Stimulated activated CD8-positive, alpha-beta memory T cell treated with anti-CD3 and anti-CD28 coated beads, Interleukin-12 subunit alpha, Interleukin-12 subunit beta, amount 100 ng/mL, for 4 hours (primary cell): ENCODE measurements at places on chromosomes 12 and 14.

DNA sequence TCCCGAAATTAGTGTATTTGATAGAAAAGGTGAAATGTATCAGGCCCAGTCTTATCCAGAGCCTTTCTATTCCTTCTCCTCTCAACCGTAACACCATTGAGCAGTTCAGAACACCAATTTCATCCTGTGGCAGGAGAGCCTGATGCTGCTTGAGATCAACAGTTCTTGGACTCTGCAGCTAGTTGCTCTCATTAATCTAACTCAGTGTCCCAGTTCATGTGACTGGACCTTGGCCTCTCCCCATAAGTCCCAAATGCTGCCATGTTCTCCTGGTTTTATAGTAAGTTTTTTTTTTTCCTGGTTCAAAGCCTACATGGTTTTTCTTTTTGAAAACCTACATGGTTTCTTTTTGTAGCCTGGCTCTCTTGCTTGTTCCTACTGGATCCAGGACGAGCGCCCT lies 293.9 kb downstream of the ITPR2 start:
- DNase-seq, result no peak

GRCh38 chr14:91019673-91020072 lies 40.8 kb downstream of the RPS6KA5 start:
- DNase-seq, result no peak

- no peak for DNase-seq
Measured at GRCh38 chr12:12039897-12040296, 30.8 kb upstream of the BCL2L14 start.

GRCh38 chr12:121812320-121812871 lies 8.6 kb downstream of the SETD1B start:
- no peak for DNase-seq

GRCh38 chr14:22338917-22339715 lies 249.9 kb downstream of the DAD1 start:
- no peak for DNase-seq

- no peak for DNase-seq
Measured at GRCh38 chr14:98280436-98280835, 991.6 kb downstream of the BCL11B start.

- no peak for DNase-seq
Measured at GRCh38 chr12:18283831-18284230, 22.5 kb downstream of the PIK3C2G start.

- DNase-seq, result no peak
Measured at GRCh38 chr12:70011353-70011752, 186.3 kb downstream of the MYRFL start.
